Activated T-helper 17 cell treated with anti-CD3 and anti-CD28 coated beads, Interleukin-2, amount 50 U/mL, for 72 hours (primary cell): ENCODE measurements at places on chromosomes 1 and 21. TPM values are rescaled to one million over a fixed set of nuclear protein-coding genes. Genes with fewer than 3 reads are reported as not detected.

DNA sequence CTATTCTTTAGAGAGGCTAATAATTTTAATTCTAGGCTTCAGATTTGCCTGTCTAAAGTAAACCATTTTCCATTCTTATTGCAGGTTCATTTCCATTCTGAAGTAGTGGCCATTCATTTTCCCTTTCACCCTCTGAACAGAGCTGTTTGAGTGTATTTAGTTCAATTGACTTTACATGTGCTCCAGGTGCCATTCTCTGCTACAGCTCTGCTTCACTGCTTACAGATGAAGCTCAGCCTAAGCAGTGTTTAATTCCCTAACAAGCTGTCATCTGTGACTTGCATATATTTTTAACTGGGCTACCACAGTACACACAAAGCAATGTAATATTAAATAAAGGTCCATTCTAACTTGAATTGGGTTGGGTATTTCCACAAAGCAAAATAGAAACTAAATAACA, 1031.6 kb downstream of the KCNT2 start:
- ATAC-seq: no peak

Gene TRIM63
- not detected for total RNA-seq

DNA sequence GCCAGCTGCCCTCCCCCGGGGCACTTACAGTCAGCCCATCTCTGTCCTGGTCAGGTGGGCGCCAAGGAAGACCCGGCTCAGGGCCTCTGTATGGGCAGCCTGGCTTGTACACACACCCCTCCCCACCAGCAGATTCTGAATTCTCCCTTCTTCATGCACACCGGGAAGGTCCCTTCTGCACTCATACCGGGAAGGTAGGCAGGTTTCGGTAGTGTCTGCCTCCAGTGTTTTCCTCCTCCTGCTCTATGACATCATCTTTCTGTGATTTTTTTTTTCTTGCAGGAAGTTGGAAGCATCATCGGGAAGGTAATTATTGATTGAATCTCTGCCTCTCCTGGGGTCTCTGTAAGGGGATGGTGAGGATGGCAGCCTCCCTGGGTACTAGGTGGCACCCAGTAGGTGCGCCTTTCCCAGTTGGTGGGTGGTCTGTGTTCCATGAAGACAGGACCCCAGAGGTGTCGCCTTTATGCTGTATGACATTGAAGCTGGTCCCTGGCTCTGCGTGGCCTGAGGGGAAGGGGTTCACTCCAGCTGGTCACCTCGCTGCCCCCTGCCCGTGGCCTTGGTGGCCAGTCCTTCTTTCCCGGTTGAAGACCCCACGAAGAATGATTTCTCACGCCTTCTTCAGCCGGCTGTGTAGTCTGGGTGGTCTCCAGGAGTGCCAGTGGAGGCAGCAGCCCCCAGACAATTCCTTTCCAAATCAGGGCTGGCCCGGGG, 82.1 kb upstream of the COL6A1 start:
- peak; percentile 88 for ATAC-seq

GRCh38 chr1:72635719-72636118, 353.4 kb upstream of the NEGR1 start:
- no peak for ATAC-seq

DNA sequence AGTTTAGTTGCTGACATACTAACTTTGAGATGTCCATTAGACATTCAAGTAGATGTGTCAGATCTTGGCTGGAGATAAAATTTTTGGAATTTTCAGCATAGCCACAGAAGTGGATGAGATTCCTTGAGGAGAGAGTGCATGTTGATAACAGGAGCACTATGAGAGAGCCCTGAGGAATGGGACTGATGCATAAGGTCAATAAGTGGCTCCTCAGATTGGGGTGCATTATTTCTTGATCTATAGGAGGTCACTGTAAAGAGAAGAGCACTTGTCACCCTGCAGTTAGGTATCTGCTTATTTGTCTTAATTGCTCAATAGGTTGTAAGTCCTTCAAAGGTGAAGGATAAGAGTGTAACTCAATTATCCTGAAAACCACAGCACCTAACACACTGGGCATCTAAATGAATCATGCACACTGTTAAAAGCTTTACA, 52.0 kb upstream of the TACSTD2 start:
- no peak for ATAC-seq

GRCh38 chr1:175978926-175979325, 228.2 kb downstream of the COP1 start:
- ATAC-seq: no peak

DNA sequence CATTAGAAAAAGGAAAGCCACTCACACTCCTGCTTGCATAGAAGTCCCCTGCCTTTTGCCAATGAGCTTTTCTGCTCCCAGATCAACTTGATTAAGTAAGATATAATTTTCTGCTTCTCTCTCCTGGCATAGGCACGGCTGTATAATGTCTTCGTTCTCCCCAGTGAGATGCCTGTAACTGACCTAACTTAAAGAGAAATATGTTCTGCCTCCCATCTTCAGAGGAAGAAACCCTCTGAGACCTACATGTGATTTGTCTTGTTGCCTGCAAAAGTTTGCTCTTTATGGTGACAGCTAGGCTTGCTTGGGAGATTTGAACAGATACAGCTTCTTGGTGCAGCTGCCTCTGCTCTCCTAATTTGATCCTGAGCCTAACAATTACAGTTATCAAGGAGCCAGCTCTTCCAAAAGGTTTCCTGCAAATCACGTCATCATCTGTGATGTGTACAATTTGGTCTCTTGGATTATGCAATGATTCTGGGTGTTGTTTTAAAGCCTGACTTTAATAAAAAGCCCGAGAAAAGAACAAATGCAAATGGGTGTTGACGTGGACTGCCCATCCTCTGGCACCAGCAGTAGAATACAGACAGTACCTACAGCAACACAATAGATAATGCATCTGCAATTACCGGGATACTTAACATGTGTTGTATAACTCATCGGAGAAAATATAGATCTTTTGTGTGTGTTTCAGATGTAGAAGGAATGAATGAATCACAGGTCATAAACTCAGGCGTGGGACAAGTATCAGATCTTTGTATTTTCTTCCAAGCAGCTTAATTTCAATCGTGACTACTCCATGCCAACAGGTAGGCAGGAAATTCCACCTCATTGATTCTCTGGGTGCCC, 76.2 kb upstream of the KAZN start:
- no peak for ATAC-seq
